ENCODE measurements at places on chromosomes 3 and 15. TPM values are rescaled to one million over a fixed set of nuclear protein-coding genes. Genes with fewer than 3 reads are reported as not detected.

DNA sequence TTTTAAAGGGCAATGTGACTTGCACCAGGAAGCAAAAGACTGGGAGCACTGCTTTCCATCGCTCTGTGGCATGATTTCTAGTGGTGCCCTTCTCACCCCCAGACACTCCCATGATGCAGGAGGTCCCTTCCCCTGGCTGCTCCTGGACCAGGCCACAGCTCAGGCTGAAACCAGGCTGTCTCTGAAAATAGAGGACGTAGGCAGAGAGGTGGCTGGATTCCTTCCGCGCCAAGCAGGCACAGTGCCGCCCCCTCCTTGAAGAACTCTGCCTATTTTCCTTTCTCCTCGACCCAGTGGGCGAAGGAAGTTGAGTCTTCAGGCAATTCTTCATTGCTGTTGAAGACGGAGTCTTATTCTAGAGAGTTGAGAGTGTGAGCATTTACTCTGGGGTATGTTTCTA is 489.4 kb upstream of the TBL1XR1 start:
- DNase-seq: no peak

DNA sequence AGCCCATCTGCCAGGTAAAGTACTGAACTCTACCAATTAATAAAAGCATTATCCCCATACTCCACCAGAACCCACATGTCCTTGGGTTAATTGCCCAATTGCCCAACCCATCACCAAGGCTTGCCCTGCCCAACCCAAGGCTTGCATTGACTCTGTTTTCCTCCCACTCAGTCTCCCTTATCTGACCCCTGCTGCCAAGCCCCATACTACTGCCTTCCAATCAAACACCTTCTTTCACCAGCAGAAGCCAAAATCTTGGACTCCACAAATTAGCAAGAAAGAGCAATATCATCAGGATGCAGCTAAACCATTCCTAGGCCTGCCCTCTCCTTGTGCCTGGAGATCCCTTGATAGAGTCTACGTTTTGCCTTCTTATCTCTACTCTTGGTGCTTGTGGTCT is 602.9 kb downstream of the NTRK3 start:
- no peak for DNase-seq

DNA sequence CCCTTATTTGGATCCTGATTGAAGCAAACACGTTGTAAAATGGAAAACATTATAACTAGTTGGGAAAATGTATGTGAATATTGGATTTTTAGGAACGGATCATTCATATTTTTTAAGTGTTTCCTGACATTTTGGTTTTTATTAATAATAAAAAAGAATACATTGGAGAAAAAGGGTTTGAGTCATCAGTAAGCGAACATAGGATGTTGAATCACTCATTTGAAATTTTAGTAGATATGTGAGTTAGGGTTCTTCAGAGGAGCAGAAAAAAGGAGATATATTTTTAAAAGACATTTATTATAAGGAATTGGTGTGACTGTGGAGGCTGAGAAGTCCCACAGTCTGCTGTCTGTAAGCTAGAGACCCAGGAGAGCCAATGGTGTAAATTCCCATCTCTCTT is 258.5 kb downstream of the PTPRG start:
- no peak for DNase-seq

DNA sequence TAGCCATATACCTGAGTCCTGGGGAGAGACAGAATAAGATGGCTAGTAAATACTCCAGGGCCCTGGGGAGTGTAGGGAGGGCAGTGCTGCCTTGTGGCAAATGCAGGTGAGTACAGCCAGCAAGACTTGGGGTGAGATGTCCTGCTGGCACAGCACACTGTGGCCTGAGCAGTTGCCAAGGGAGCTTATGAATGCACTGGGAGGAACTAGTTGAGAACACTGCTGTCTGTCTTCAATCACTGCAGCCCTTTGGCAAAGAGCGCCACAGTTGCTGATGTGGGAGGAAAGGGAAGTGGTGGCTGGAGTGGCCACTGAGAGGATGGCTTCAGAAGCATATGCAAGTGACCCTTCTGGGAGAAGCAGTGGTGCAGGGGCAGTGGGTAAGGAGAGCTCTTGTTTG is 264.6 kb downstream of the RORA start:
- peak; percentile 21 for DNase-seq

DNA sequence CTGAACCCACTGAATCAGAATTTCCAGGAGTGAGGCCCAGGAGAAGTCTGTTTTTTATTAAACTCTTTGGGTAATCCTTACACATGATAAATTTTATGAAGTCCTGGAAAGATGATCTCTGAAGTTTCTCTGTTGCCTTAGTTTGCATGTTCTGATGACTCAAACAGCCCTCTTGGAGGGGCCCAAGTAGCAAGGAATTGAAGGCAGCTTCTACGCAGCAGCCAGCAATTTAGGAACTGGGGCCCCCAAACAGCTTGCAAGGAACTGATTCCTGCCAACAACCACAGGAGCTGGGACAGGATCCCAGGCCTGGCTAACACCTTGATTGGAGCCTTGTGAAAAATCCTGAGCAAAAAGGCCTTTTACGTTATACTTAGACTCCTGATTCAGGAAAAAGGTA is 5.4 kb upstream of the ACP3 start:
- DNase-seq: no peak

The ACTC1 gene
- total RNA-seq: not detected

DNA sequence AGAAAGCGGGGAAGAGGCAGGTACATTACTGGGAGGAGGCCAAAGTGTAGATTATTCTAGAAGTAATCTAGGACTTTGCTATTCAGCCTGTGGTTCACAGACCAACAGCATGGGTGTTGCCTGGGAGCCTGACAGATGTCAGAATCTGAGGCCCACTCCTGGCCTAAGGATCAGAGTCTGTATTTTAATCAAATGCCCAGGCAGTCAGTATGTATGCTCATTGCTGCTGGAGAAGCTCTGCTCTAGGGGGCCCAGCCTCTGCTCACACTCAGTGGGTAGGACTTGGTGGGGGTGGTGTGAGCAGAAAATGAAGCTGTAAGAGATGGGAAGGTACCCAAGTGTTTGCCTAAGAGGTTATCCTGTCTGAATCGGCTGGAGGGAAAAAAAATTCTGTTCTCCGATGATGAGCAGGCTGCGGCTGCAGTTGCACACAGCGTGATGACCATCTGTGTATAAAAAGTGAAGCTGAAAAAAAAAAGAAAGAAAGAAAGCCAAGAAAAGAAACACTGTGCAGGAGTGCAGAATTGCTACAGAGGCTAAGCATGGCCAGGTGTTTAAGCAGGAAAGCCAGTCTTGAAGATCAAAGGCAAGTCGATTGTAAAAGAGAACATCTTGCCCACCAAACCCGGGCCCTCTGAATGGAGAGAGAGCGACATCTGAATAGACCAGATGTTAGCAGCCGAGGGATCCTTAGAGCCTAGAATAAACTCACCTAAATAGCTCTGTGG is 65.2 kb downstream of the EIF4E3 start:
- no peak for DNase-seq

DNA sequence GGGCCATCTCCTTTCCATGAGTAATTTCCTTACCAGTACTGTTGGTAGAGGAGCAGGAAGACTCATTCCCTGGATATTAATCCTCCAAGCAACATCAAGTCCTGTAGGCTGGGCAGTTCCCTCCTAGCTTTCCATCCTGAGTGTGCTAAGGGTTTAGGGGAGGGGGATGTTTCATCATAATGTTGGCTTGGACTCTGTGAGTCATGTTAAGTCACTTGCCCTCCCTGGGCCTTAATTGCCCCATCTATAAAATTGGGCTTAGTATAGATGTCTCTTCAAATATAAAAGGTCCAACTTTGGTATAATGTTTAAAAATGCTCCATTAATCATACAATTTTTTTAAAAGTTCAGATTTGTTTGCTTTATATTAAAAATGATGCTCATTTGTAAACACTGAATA is 52.7 kb downstream of the TLE3 start:
- DNase-seq: peak; percentile 55

The CDHR4 gene
- not detected for total RNA-seq

The SEMA6D gene
- total RNA-seq: 7.1 TPM

The RBMS3 gene
- 26.7 TPM for total RNA-seq

- DNase-seq: no peak
Measured at GRCh38 chr3:7270731-7271130, 409.8 kb downstream of the GRM7 start.

The OTOL1 gene
- total RNA-seq: not detected

- DNase-seq: no peak
Measured at GRCh38 chr3:133007601-133008000, 30.6 kb upstream of the TMEM108 start.

DNA sequence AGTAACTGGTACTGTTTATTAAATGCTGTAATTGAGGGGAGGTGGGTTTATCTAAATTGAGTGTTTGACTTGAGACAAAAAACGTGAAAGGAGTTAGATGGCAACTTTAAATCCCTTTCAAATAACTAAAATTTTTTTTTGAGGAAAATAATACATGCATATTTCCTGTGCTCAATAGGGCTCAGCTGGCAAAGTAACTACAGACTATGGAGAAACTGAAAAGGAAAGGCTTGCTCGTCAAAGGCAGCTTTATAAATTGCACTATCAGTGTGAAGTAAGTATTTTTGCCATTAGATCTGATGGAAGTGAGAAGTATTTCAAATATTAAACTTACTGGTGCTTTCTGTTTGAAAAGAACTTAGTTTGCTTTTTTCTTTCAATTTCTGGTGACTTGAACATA is 72.2 kb downstream of the DZIP3 start:
- peak; percentile 1 for DNase-seq

GRCh38 chr15:70091726-70092463 is 5.8 kb downstream of the TLE3 start:
- peak; percentile 91 for DNase-seq

The CD96 gene
- 0.05 TPM for total RNA-seq

The GOLGA6L7 gene
- total RNA-seq: not detected

The DLL4 gene
- total RNA-seq: 0.17 TPM

The SPINK8 gene
- total RNA-seq: not detected

GRCh38 chr3:181823716-181824115 is 112.0 kb downstream of the SOX2 start:
- no peak for DNase-seq

- no peak for DNase-seq
Measured at GRCh38 chr15:93118904-93119303, 29.9 kb upstream of the RGMA start.

DNA sequence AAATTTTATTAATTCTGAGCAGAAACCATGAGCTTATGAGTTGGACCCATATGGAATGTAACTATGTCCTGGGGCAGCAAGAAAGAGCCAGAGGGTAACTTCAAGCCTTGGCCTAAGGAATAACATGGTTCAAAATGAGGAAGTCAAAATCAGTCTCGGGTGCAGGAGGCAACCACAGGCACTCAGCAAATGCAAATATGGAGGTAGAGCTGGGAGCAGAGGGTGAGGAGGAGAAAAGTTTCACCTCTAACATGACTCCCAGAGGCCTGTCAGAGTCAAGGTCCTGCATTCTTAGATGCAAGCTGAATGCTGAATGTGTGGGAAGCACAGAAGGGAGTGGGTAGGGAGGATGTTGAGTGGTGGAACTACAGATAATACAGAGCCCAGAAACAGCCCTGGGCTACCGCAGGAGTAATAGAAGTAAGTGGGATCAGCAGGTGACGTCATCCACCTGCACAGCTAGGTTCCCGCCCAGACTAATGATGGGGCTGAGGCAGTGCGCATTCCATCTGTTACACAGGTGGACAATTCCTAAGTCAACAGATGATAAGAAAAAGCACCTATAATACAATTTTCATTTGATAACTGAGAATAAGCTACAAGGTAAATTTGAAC is 279.8 kb upstream of the ARRDC4 start:
- DNase-seq: no peak

The ETFA gene
- 166 TPM for total RNA-seq

DNA sequence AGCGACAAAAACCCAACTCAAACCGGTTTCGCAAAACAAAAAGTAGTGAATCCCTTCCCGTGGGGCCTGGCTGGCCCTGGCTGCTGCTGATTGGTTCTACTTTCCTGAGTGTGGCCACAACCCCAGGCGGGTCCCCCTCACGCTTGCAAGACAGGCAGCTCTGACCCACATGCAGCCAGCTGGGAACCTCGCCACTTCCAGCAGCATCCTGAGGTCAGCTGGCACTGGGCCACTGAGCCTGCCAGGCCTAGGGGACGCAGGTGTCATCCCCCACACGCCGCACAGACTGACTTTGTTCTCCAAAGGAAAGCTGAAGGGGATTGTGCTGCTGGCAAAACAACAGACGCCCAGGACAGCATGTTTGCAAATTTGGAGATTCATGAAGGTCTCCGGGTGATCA is 111.1 kb downstream of the TPRA1 start:
- no peak for DNase-seq

DNA sequence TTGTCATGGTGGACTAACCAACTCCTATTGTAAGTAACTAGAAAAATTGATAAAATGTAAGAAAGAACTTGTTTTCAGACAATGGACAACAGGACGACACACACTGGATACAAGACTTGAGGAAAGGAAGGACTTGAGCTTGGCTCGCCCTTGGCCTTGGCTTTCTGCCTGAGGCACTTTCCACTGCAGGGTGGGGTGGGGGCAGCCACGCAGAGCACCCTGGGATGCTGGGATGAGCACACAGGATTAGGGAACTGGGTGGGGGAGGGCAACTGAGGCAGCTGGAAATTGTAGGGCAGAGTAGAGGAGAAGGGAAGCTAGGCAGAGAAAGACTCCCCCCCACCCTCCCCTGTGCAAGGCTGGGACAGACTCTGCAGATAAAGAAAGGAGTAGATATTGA is 25.5 kb upstream of the HHATL start:
- DNase-seq: no peak

The TMIE gene
- total RNA-seq: 0.25 TPM

- peak; percentile 58 for DNase-seq
Measured at GRCh38 chr3:115922681-115923347, 299.5 kb downstream of the GAP43 start.

GRCh38 chr3:78066287-78066686 is 1026.4 kb downstream of the ROBO2 start:
- DNase-seq: no peak

GRCh38 chr15:40959331-40960141 is 6.3 kb downstream of the CHAC1 start:
- no peak for DNase-seq
